ENCODE measurements at places on chromosomes 5 and 9. TPM values are rescaled to one million over a fixed set of nuclear protein-coding genes. Genes with fewer than 3 reads are reported as not detected.
A peak's percentile ranks its signal among the peaks of the same experiment; 100 is the strongest.

DNA sequence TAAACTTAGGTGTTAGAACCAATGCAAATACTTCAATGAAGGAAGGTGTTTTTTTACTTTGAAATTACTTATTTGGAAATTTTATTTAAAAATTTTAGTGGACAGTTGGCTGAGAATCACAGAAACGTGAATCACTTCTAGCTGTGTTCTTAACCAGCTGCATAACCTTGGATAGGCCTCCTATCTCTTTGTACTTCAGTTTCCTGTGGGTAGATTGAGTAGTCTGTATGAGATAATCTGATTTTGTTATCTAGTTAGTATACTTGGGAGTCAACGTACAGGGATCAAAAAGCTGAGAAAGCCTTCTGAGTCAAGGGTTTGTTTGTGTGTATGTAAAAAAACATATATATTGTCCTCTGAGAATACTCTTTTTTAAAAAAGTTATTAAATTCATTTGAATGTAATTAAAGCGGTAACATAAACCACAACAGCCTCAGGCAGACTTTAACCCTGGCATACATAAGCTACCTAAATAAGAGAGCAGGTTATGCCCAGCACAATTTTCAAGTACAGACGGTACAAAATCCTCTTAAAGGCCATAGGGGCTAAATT lies 38.1 kb upstream of the ZCCHC7 start:
- no peak overlapping the region for H3K27ac ChIP-seq
- H3K27me3 ChIP-seq = no peaks in the 10 kb centered on the region
- peaks cover 40% of the 10 kb centered on the region for H3K36me3 ChIP-seq
- peaks cover 37% of the 10 kb centered on the region for H3K4me1 ChIP-seq
- no peak for DNase-seq
- no peak overlapping the region for H3K4me3 ChIP-seq

DNA sequence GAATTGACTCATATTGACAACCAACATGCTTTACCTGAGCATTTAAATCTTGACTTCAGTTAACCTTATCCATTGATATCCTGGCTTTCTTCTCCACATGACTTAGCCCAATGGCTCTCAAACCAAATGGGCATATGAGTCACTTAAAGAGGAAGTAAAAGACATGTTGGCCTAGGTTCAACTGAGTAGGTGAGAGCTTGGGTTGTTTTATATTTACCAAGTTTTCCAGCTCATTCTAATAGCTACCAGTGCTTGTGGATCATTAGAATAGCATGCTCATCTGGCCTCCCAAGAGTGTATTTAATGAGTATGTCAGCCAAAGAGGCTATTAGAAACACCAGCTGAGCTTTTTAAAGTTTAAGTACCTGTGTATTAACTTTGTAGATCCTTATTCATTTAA lies 1049.0 kb downstream of the PTPRD start:
- no peak overlapping the region for H3K27ac ChIP-seq
- no peaks in the 10 kb centered on the region for H3K36me3 ChIP-seq
- DNase-seq = no peak
- H3K27me3 ChIP-seq = no peaks in the 10 kb centered on the region
- no peak overlapping the region for H3K4me3 ChIP-seq

DNA sequence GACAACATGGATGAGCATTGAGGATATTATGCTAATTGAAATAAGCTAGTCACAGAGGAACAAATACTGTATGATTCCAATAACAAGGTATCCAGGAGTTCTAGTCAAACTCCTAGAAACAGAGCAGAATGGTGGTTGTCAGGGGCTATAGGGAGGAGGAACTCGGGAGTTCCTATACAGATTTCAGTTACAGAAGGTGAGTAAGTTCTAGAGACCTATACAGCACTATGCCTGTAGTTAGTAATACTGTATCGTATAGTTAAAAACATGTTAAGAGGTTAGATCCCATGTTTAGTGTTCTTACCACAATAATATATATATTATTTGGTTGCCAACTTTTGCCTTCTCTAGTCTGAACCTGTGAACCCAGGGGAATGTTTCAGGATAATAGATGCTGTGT lies 7.9 kb upstream of the OXCT1 start:
- no peak for DNase-seq
- no peaks in the 10 kb centered on the region for H3K27me3 ChIP-seq
- H3K27ac ChIP-seq = no peak overlapping the region
- peaks cover 2% of the 10 kb centered on the region for H3K36me3 ChIP-seq
- peaks cover 38% of the 10 kb centered on the region for H3K4me1 ChIP-seq

DNA sequence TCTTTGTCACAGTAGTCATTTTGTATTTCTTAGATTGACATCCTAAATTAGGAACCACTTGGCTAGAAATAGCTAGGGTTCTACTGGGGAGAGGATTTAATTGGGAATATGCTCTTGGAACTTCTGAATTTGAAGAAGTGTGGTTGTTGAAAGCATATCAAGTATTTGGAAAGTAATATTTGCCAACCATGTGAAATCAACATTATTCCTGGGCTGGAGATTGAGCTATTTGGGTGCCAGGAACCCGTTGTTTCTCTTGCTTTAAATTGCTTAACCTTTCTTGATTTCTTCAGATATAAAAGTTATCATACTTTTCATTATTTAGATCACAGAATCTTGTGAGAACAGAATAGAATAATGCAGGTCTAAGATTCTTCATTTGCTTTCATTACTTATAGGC lies 178.4 kb upstream of the ELL2 start:
- DNase-seq = no peak
- H3K4me3 ChIP-seq = no peak overlapping the region
- H3K36me3 ChIP-seq = no peaks in the 10 kb centered on the region
- no peaks in the 10 kb centered on the region for H3K4me1 ChIP-seq

- no peak for DNase-seq
- no peak overlapping the region for H3K4me3 ChIP-seq
- H3K27ac ChIP-seq = no peak overlapping the region
- no peaks in the 10 kb centered on the region for H3K36me3 ChIP-seq
- no peaks in the 10 kb centered on the region for H3K27me3 ChIP-seq
Measured at GRCh38 chr5:37776826-37777225, 63.0 kb downstream of the GDNF start.

- H3K4me3 ChIP-seq = no peak overlapping the region
- H3K36me3 ChIP-seq = no peaks in the 10 kb centered on the region
- peak; percentile 5 for DNase-seq
- H3K4me1 ChIP-seq = peaks cover 8% of the 10 kb centered on the region
- H3K27me3 ChIP-seq = no peaks in the 10 kb centered on the region
Measured at GRCh38 chr5:180133060-180133459, 61.5 kb upstream of the RNF130 start.

DNA sequence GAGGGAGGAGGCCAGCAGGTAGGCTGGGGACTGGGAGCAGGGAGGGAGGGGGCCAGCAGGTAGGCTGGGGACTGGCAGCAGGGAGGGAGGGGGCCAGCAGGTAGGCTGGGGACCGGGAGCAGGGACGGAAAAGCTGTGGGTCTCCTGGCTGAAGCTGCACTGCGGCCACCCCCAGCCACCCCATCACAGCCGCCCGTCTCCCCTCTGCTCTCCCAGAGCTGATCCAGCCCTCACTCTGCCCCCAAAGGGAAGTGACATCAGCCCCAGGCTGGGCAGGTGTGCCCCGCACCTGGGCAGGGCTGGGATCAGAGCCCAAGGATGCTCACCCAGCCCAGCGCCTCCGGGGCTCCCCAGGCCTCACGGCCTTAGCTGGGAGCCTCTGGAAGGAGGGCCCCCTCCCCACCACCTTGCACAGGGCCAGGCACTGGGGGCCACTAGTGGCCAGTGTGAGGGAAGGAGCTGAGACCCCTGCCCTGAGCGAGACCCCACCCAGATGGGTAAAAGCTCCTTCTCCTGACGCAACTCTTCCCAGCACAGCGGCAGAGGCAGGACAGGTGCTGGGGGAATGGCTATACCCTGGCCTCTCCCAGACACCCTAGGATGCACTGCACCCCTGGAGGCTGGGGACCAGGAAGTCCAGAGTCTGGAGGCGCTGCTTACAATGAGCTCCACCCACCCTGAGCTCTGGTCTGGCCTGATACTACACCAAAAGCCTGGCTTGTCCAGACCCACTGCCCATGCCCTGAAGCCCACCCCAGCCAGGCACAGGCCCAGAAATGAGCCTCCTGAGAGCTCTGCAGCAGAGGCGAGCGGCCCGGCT lies 11.6 kb downstream of the AGPAT2 start:
- no peaks in the 10 kb centered on the region for H3K27me3 ChIP-seq
- DNase-seq = no peak
- H3K36me3 ChIP-seq = no peaks in the 10 kb centered on the region
- H3K4me1 ChIP-seq = no peaks in the 10 kb centered on the region
- no peak overlapping the region for H3K27ac ChIP-seq

GRCh38 chr9:135275571-135276289 lies 188.3 kb downstream of the OLFM1 start:
- H3K27ac ChIP-seq = no peak overlapping the region
- H3K27me3 ChIP-seq = no peaks in the 10 kb centered on the region
- no peak overlapping the region for H3K4me3 ChIP-seq
- H3K4me1 ChIP-seq = no peaks in the 10 kb centered on the region
- H3K36me3 ChIP-seq = no peaks in the 10 kb centered on the region
- DNase-seq = no peak

GRCh38 chr5:8952147-8952546 lies 593.7 kb downstream of the SEMA5A start:
- H3K36me3 ChIP-seq = no peaks in the 10 kb centered on the region
- H3K4me1 ChIP-seq = no peaks in the 10 kb centered on the region
- H3K4me3 ChIP-seq = no peak overlapping the region

- H3K27me3 ChIP-seq = no peaks in the 10 kb centered on the region
- H3K27ac ChIP-seq = peak overlapping the region; percentile 85
- peaks cover 75% of the 10 kb centered on the region for H3K36me3 ChIP-seq
- H3K4me1 ChIP-seq = peaks cover 88% of the 10 kb centered on the region
- DNase-seq = peak; percentile 38
Measured at GRCh38 chr5:157541447-157542118, 34.0 kb downstream of the ADAM19 start.

DNA sequence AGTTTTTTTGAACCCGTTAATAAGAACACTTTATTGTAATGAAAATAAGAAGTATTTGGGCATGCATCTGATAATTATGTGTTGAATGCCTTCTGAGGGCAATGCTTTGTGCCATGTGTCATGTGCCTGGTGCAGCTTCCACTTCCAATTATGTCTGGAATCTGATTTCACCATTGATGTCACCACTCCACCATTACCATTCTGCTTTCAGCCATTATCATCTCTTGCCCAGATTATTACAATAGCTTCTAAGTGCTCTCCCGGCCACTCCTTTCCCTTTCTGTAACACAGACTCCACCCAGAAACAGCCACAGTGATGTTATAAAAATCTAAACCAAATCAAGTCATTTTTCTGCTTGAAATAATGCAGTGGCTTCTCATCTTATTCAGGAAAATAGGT lies 171.7 kb downstream of the C9orf152 start:
- no peak overlapping the region for H3K27ac ChIP-seq
- H3K36me3 ChIP-seq = no peaks in the 10 kb centered on the region
- DNase-seq = no peak
- peaks cover 11% of the 10 kb centered on the region for H3K4me1 ChIP-seq
- no peak overlapping the region for H3K4me3 ChIP-seq

DNA sequence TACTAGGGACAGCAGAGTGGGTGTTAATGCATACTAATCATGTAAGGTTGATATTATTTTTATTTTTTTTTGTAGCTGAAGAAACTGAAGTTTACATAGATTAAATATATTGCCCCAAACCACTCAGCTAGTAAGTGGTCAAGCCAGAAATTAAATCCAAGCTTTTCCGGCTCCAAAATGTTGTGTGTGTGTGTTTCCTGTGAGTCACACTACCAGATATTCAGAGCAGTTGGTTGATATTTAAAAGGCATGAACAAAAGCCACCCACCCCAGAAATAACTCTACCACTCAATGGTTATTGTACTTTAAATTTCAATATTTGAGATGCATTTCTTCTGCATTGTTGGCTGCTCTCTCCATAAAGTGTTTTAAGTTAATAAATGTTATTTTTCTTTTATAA lies 29.5 kb downstream of the KCNN2 start:
- no peak overlapping the region for H3K27ac ChIP-seq
- no peaks in the 10 kb centered on the region for H3K36me3 ChIP-seq
- H3K27me3 ChIP-seq = no peaks in the 10 kb centered on the region
- H3K4me3 ChIP-seq = no peak overlapping the region
- DNase-seq = no peak

GRCh38 chr9:30172206-30172605 lies 2212.2 kb upstream of the ACO1 start:
- H3K27me3 ChIP-seq = no peaks in the 10 kb centered on the region
- H3K27ac ChIP-seq = no peak overlapping the region
- H3K4me1 ChIP-seq = no peaks in the 10 kb centered on the region
- H3K4me3 ChIP-seq = no peak overlapping the region

DNA sequence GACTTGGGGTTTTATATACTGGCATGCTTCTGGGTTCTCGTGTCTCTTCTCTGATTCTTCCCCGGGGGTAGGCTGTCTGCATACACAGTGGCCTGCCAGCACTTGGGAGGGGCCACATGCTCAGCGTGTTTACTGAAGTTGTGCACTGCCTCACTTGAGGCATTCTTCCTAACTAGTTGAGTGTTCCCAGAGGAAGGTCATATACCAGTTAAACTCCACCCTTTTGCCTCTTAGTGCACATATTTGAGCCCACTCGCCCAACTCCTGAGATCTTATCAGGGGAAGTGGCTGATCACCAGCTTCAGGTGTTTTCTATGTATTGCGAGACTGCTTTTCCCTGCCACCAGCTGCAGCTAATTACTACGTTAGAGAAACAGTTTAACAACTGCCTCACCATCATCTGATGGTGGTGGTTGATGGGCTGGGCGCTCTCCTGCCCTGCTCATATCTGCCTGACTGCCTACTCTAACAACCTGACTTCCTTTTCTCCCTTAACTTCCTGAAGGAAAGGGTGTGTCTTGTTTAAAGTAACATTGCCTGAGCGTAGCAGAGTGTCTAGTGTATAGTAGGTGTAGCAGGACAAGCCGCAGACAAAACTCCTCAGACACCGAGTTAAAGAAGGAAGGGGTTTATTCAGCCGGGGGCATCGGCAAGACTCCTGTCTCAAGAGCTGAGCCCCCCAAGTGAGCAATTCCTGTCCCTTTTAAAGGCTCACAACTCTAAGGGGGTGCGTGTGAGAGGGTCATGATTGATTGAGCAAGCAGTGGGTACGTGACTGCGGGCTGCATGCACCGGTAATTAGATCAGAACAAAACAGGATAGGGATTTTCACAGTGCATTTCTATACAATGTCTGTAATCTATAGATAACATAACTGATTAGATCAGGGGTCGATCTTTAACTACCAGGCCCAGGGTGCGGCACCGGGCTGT lies 60.1 kb upstream of the CLINT1 start:
- H3K36me3 ChIP-seq = no peaks in the 10 kb centered on the region
- peak overlapping the region; percentile 84 for H3K27ac ChIP-seq
- no peaks in the 10 kb centered on the region for H3K27me3 ChIP-seq
- DNase-seq = peak; percentile 20
- H3K4me3 ChIP-seq = peak overlapping the region; percentile 68

The FLT4 gene
- 1.7 TPM for total RNA-seq

The SPRY4 gene
- total RNA-seq = 0.64 TPM

The ENTPD2 gene
- total RNA-seq = not detected

The NR4A3 gene
- 169 TPM for total RNA-seq

The FOXD4L6 gene
- total RNA-seq = 0.18 TPM

The IFNA13 gene
- not detected for total RNA-seq

The PCYOX1L gene
- 17.8 TPM for total RNA-seq

The LCN12 gene
- total RNA-seq = 2.1 TPM

The PHF24 gene
- total RNA-seq = 0.11 TPM

The CARTPT gene
- total RNA-seq = not detected
